Activated CD4-positive, alpha-beta memory T cell treated with anti-CD3 and anti-CD28 coated beads for 36 hours (primary cell): ENCODE measurements at places on chromosomes 4 and X. TPM values are rescaled to one million over a fixed set of nuclear protein-coding genes. Genes with fewer than 3 reads are reported as not detected.

- no peak for DNase-seq
- H3K27ac ChIP-seq = no peak overlapping the region
- H3K4me1 ChIP-seq = no peaks in the 10 kb centered on the region
- H3K27me3 ChIP-seq = no peaks in the 10 kb centered on the region
- no peak overlapping the region for H3K4me3 ChIP-seq
Measured at GRCh38 chr4:156754832-156755570, 216.6 kb downstream of the PDGFC start.

The RHOXF2B gene
- total RNA-seq = not detected

- peaks cover 84% of the 10 kb centered on the region for H3K36me3 ChIP-seq
- no peak overlapping the region for H3K4me3 ChIP-seq
- no peak for DNase-seq
Measured at GRCh38 chr4:67480810-67481209, 64.5 kb downstream of the CENPC start.

DNA sequence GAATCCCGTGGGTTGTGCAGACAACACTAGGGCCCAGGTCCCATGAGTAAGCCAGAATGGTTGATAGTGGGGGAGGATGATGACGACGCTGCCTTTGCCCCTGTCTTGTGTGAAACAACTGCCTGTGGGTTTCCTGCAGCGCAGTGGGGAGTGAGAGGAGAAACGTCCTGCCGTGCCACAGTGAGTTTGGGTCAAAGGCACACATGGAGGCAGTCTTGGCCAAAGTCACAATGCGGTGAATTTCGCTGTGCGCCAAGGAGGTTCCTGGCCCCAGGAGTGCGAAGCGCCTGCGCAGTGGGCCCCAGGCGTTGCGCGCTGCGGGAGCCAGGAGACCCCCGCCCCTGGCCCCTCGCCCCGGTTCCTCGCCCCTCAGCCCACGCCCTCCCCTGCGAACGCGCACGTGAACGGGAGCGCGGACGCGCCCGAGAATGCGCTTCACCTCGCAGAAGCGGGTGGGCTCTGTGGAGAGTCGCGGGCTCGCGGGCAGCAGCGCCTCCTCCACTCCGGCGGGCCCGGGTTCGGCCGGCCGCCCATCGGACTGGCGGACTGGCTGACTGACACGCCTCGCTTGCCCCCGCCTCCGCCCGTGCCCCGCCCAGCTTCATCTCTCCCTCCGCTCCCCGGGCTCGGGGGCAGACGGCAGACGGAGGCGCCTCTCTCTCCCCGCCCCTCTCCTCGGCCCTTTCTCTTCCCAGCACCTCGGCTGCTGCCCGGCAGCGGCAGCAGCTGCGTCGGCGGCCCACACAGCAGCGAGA lies at the start of gene NUDT10:
Gene NUDT10, plus strand, starts transcription at position 635 of the 755 bp plus-strand sequence. CDS start 144 bp downstream, outside the sequence.
- H3K27ac ChIP-seq = no peak within 1 kb of the TSS
- peak; percentile 60 for DNase-seq
- no peaks in the 10 kb centered on the region for H3K36me3 ChIP-seq

DNA sequence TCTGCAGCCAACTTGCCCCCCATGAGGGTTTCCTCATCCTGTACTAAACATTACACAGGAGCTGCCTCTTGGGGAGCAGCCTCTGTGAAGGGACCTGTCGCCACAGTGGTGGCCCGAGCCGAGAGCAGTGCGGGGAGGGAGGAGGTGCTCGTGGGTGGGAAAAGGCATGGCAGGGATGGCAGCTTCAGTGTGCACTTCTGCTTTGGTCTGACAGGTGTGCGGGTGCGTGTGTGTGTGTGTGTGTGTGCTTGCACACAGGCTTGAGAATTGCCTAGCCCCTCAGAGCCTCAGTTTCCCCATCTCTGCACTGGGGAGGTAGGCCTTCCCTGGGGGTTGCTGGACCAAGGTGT lies 3.9 kb downstream of the SH3TC1 start:
- no peak for DNase-seq
- peaks cover 1% of the 10 kb centered on the region for H3K36me3 ChIP-seq
- no peak overlapping the region for H3K27ac ChIP-seq
- H3K4me1 ChIP-seq = peaks cover 42% of the 10 kb centered on the region
- no peak overlapping the region for H3K4me3 ChIP-seq

The FMR1NB gene
- total RNA-seq = not detected

DNA sequence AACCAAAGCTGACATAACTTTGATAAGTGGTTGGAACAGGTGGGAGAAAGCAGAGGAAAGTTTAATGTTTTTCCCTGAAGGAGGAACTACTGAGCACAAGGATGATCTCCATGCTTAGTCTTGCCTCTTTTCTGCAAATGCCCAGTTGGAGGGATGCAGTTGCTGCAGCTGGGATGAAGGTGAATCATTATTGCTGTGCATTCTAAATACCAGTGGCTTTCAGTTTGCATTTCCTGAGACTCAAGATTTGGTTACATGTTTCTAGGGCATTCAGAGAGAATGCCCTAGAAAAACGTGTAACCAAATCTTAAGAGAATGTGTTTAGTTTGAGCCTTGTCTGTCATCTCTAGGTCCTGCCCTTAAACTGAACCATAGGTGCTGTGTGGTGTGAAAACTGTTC lies 42.2 kb downstream of the METTL14 start:
- H3K4me1 ChIP-seq = peaks cover 8% of the 10 kb centered on the region
- H3K27ac ChIP-seq = no peak overlapping the region
- no peak overlapping the region for H3K4me3 ChIP-seq
- no peak for DNase-seq
- H3K27me3 ChIP-seq = no peaks in the 10 kb centered on the region

DNA sequence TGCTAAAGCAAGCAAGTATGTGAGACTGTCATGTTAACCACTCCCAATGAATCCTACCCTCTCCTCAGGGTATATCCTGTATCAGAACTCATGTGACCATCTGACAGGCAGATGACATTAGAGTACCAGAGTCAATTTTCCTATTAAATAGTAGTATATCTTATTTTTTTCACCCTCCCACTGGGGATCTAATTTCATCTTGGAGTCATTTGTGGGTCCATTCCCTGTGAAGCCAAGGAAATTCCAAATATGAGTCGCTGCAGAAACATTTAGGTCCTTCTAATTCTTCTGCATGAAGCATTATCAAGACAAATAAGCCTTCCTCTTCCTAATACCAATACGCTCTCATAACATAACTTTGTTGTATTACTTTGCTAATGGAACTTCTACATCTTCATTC lies 52.2 kb upstream of the BLTP1 start:
- DNase-seq = no peak
- no peaks in the 10 kb centered on the region for H3K36me3 ChIP-seq
- H3K27me3 ChIP-seq = peaks cover 2% of the 10 kb centered on the region
- H3K27ac ChIP-seq = no peak overlapping the region

DNA sequence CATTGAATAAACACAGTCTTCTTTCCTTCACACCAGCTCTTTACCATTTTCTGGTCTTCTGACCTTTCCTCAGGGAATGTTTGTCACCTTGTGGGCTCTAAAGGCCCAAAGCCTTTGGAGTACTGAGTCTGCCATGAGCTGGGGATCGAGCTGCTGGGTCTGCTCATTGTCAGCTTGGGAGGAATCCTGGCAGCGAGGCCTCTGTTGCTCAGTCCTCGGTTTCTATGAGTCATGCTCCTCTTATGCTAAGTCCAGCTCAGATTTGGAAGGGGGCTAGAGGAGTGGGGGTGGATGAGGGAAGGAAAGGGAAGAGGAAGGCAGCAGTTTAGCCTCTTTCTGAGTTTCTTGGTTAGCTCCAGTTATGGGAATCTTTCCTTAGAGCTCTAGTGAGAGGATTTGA lies 31.1 kb downstream of the NHSL2 start:
- H3K4me3 ChIP-seq = no peak overlapping the region
- peaks cover 2% of the 10 kb centered on the region for H3K4me1 ChIP-seq
- no peaks in the 10 kb centered on the region for H3K27me3 ChIP-seq

GRCh38 chrX:136694431-136695087 lies 46.6 kb downstream of the CD40LG start:
- H3K4me3 ChIP-seq = peak overlapping the region; percentile 77
- no peak for DNase-seq
- peaks cover 75% of the 10 kb centered on the region for H3K4me1 ChIP-seq
- no peaks in the 10 kb centered on the region for H3K27me3 ChIP-seq
- H3K27ac ChIP-seq = peak overlapping the region; percentile 97
- H3K36me3 ChIP-seq = peaks cover 17% of the 10 kb centered on the region

DNA sequence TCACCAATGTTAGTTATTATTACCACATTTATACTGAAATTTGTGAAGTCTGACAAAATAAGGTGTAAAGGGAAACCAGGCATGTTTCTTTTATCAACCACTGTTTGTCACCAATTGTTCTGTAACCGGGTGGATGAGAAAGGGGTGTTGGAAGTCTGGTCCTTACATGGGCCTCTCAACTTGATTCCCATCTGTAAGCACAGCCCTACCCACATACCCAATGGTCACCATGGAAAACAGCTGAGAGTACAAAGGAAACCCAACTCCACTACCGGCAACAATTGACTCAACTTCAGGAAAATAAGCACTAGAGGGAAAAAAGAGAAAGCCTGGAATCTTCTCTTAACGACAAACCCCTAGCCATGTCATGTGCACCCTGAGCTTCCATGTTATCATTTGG lies 70.8 kb upstream of the PTCHD1 start:
- no peaks in the 10 kb centered on the region for H3K4me1 ChIP-seq
- H3K4me3 ChIP-seq = no peak overlapping the region
- H3K27me3 ChIP-seq = no peaks in the 10 kb centered on the region
- no peak overlapping the region for H3K27ac ChIP-seq
- no peak for DNase-seq

DNA sequence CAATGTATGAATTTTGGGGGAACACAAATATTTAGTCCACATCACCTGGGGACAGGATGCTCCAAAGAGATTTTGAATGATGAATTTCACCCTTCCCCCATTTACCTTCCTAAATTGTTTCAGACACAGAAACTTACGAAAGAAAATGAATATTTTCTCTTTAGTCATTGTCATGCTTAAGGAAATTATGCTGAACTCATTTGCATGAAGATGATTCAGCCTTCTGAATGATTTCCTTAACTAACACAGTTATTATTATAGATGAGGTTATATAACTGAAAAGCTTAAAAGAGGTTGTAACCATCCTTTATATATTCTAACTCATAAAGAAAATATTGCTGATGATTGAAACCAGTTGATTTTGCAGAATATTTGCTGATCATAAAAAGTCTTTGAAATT lies 61.1 kb downstream of the KCNIP4 start:
- DNase-seq = no peak
- no peaks in the 10 kb centered on the region for H3K4me1 ChIP-seq
- no peaks in the 10 kb centered on the region for H3K36me3 ChIP-seq
- H3K4me3 ChIP-seq = no peak overlapping the region

The CDX4 gene
- not detected for total RNA-seq

- no peak for DNase-seq
- H3K4me3 ChIP-seq = no peak overlapping the region
- no peak overlapping the region for H3K27ac ChIP-seq
Measured at GRCh38 chr4:71290476-71290875, 48.3 kb upstream of the SLC4A4 start.

DNA sequence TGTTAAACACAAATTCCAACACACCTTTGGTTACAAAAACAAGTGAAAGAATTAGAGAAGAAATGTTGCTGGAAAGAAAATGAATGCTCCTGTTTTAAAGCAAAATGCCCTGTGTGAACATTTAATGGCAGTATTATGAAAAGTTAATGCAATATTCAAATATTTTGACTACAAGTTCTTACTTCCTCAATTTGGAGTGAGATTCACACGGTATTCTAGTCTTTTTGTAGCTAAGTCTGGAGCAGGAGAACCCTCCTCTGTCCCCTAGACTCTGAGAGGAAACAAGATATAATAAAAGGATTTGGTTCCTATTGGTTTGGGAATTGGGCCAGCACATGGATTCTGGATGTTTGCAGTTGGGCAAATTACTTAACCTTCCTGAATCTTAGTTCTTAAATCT lies 12.7 kb downstream of the MAD2L1 start:
- no peak overlapping the region for H3K27ac ChIP-seq
- H3K36me3 ChIP-seq = peaks cover 14% of the 10 kb centered on the region
- H3K4me1 ChIP-seq = peaks cover 2% of the 10 kb centered on the region
- no peaks in the 10 kb centered on the region for H3K27me3 ChIP-seq

DNA sequence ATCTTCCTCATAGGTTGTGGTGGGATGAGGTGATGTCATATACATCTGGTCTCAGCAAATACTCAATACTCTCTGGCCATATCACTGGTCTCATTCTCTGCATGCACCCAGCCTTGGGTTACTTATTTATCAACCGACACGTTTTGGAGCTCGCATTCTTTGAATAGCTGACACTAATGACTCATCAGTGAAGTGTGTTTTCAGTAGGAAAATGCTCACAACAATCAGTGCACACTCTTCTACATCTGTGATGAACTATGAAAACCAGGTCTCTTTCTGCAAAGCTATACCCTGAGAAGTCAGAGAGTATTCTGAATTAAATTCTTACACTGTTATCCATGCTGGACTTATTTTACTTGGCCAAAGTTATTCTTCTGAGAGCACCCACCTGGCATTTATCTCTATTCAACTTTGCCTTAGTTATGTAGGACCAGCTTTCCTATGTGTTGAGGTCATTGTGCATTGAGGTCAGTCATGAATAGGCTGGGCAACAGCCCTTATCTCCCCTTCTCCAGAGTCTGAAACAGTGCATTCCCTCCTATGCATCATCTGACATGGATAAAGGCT lies 58.7 kb upstream of the DHX15 start:
- H3K4me1 ChIP-seq = no peaks in the 10 kb centered on the region
- DNase-seq = no peak
- no peak overlapping the region for H3K27ac ChIP-seq
- no peaks in the 10 kb centered on the region for H3K36me3 ChIP-seq
- H3K4me3 ChIP-seq = no peak overlapping the region

The HSD17B13 gene
- total RNA-seq = 0.12 TPM

DNA sequence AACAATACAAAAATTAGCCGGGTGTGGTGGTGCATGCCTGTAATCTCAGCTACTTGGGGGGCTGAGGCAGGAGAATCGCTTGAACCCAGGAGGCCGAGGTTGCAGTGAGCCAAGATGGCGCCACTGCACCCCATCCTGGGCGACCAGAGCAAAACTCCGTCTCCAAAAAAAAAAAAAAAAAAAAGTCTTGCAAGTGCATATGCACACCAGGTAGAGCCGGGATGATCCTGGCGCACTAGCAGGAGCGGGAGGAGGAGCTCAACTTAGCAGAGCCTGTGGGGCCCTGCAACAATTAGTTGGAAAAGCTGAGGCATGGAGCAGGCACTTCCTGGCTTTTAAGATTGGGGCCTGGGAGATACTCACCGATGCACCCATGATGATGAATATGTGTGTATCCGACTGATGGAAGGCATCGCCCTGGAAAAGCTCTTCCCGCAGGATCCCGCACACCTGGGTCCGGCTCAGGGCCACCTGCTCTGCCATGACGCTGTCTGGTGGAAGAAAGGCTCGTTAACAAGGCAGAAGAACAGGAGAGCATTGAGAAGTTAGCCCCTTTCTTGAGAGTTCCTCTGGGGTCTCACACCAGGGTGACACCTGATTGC lies 872 bp downstream of the G6PD start:
- H3K27ac ChIP-seq = no peak overlapping the region
- H3K27me3 ChIP-seq = no peaks in the 10 kb centered on the region
- H3K4me3 ChIP-seq = peak overlapping the region; percentile 68
- H3K36me3 ChIP-seq = peaks cover 17% of the 10 kb centered on the region
- DNase-seq = no peak
